Activated CD8-positive, alpha-beta memory T cell treated with anti-CD3 and anti-CD28 coated beads, Interleukin-2, amount 10 ng/mL, durations not matched to agents 7 days and 5 days (primary cell): ENCODE measurements at places on chromosomes 5 and 9.

GRCh38 chr5:142479150-142479549 lies 154.3 kb upstream of the SPRY4 start:
- DNase-seq, result no peak

GRCh38 chr5:54309691-54310432 lies 511 bp downstream of the ARL15 start:
- peak; percentile 57 for DNase-seq

GRCh38 chr5:80034559-80034958 lies 589 bp upstream of the THBS4 start:
- no peak for DNase-seq

GRCh38 chr5:151071021-151071420 lies 9.8 kb downstream of the TNIP1 start:
- DNase-seq, result no peak

GRCh38 chr5:79562351-79563246 lies 48.7 kb upstream of the HOMER1 start:
- no peak for DNase-seq

GRCh38 chr5:138336952-138337684 lies 948 bp upstream of the FAM53C start:
- DNase-seq, result peak; percentile 88

DNA sequence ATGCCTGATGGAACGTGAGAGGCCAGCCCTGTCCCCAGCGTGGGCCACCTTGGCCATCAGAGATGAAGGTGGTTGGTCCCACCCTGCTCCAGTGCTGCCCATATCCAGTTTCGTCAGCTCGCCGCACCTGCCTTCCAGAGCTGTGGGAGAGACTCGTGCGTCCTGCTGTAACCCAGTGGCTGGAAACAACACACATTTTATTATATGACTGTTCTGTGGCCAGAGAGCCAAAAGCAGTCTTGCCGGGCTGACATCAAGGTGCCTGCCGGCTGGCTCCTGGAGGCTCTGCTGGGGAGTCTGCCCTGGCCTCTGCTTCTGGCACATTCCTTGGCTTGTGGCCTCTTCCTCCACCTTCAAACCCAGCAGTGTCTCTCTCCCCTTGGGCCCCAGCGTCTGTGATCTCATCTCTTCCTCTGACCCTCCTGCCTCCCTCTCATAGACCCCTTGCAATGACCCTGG lies 94.7 kb downstream of the RXRA start:
- no peak for DNase-seq

GRCh38 chr9:98977246-98977714 lies 33.6 kb downstream of the COL15A1 start:
- no peak for DNase-seq

- no peak for DNase-seq
Measured at GRCh38 chr9:119802621-119803020, 433.4 kb upstream of the BRINP1 start.

GRCh38 chr5:169336242-169336641 lies 35.3 kb upstream of the SLIT3 start:
- DNase-seq, result no peak

DNA sequence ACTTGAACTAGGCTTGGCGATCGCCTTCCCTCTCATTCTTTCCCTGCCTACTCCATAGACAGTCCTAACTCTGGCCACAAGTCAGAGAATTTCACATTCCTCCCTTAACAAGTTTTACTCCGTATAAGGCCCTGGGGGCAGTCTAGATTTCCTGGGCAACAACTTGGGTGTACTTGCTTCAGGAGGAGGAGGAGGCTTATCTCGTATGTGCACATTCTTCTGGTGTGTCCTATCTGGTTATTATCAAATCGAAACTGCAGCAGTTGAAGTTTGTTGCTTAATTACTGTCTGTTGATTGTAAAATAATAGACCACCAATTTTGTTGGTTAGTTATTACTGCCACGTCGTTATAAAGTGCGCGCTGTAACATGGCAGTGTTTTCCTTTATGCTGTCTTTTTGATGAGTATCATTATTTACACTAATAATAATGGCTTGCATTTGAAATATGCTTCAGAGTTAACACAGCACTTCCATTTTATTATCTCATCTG lies 42.0 kb downstream of the PIP5K1B start:
- DNase-seq, result no peak

DNA sequence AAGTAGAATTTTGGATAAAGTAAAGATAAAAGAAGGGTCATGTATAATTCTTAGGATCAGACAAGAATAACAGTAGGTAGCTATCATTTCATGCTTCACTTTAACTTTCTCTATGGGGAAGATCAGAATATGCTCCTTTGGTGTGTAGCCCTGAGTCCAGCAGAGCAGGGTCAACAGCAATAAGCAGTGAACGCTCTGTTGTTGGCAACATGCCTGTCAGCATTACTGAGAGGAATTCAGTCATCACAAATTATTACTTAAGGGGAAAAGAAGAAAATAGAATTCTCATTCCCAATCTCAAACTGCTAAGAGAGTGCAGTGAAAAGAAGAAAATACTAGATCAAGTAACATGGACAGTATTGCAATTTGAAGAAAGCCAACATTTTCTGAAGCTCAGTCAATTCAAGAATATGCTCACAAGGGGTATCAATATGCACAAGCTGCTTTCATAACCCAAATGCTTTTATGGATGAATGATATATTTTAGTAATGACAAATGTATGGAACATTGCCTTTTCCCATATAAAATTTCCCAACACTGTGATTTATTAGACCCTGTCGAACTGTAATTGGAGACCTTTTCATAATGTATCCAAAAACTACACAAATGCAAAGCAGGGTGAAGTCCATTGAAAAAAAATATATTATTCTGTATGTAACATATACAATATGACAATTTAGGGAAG lies 1359.4 kb downstream of the EFNA5 start:
- DNase-seq, result no peak

GRCh38 chr5:87951661-87952060 lies 317.0 kb downstream of the TMEM161B start:
- no peak for DNase-seq

- DNase-seq, result no peak
Measured at GRCh38 chr5:43245724-43246385, 53.8 kb downstream of the NIM1K start.

DNA sequence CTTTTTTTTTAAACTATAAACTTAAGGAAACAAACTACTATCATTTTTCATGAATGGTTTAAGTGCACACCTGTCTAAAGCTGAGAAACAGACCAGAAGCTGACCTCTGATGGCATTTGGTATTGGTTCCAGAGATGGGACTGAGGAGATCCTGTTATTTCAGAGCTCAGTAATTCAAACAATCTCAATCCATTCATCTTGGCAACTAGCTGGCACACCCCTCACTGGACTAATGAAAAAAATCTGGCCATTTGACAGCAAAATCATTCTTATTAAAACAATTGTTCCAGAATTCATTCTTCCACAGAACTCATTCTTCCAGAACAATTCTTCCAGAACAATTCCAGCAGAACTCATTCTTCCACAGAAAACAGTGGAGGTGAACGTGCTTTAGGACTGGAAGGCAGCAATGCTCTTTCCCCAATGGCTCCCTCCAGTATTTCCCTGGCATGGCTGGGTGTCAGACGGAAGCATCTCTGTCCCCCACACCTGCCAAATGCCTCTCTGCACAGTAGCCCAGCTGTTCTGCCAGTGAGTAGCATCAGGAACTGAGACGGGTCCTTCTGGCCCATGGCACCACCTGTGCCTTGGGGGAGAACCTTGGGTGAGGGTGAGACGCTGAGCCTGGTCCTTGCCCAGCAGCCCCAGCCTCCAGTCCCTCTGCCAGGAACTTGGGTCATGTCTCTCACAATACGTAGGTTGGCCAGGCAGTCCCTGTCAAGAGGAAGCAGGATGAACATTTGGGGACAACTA lies 87.5 kb upstream of the EQTN start:
- no peak for DNase-seq

- no peak for DNase-seq
Measured at GRCh38 chr9:129557192-129558036, 63.5 kb downstream of the C9orf50 start.

GRCh38 chr5:52791366-52791765 lies 3.6 kb downstream of the ITGA1 start:
- DNase-seq, result no peak

GRCh38 chr9:96651626-96652025 lies 3.5 kb downstream of the PRXL2C start:
- no peak for DNase-seq

DNA sequence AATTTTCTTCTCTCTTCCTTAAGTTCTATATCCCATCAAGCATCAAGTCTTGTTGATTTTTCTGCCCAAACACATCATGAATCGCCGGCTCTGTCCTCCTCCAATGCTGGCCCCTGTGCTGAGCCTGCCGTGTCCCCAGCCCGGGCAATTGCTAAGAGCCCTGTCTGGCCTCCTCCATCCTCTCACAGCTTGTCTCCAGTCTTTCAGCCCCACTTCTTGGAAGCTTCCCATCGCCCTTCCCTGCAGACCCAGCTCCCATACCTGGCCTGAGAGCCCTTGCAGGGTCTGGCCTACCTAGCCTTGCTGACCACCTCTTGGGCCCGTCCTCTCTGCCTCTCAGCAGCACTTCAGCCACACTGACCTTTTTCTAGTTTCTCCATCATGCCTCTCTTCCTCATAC lies 61.9 kb downstream of the COL15A1 start:
- DNase-seq, result no peak

- DNase-seq, result peak; percentile 31
Measured at GRCh38 chr5:10604975-10605374, 41.1 kb downstream of the ANKRD33B start.

GRCh38 chr5:64978546-64978945 lies 209.8 kb downstream of the CWC27 start:
- DNase-seq, result no peak

GRCh38 chr9:2192356-2192979 lies 177.3 kb downstream of the SMARCA2 start:
- DNase-seq, result no peak

DNA sequence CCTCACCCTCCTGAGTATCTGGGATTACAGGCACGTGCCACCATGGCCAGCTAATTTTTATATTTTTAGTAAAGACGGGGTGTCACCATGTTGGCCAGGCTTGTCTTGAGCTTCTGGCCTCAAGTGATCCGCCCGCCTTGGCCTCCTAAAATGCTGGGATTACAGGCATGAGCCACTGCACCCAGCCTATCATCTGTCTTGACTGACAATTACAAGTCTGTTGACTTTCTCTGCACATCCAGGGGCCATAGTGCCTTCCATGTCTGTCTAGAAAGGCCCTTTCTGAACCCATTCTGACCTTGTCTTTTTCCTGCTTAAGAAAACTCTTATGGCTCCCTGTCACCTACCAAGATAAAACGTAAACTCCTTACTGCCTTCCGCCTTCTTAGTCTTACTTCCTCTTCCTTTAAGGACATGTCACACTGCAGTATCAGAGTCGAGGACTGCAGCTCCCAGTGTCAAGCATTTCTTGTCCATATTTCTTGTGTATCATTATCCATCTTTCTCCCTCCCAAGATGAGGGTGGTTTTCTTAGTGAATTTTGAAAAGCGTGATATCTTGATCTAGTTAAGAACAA lies 49.9 kb upstream of the SHB start:
- DNase-seq, result peak; percentile 7

- no peak for DNase-seq
Measured at GRCh38 chr5:150538007-150538917, 30.3 kb downstream of the NDST1 start.

DNA sequence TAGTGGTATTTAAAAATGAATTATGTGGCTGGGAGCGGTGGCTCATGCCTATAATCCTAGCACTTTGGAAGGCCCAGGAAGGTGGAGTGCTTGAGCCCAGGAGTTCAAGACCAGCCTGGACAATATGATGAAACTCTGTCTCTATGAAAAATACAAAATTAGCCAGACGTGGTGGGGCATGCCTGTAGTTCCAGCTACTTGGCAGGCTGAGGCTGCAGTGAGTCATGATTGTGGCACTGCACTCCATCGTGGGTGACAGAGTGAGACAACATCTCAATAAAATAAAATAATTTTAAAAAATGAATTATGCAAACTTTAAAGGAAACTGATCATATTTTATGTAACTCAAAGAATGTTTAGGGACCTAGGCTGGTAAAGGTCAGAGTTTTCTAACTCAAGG lies 310.8 kb upstream of the DMRT1 start:
- no peak for DNase-seq

GRCh38 chr5:72378639-72379289 lies 58.6 kb downstream of the PTCD2 start:
- DNase-seq, result no peak

GRCh38 chr9:121640076-121640475 lies 11.4 kb upstream of the DAB2IP start:
- DNase-seq, result peak; percentile 49

DNA sequence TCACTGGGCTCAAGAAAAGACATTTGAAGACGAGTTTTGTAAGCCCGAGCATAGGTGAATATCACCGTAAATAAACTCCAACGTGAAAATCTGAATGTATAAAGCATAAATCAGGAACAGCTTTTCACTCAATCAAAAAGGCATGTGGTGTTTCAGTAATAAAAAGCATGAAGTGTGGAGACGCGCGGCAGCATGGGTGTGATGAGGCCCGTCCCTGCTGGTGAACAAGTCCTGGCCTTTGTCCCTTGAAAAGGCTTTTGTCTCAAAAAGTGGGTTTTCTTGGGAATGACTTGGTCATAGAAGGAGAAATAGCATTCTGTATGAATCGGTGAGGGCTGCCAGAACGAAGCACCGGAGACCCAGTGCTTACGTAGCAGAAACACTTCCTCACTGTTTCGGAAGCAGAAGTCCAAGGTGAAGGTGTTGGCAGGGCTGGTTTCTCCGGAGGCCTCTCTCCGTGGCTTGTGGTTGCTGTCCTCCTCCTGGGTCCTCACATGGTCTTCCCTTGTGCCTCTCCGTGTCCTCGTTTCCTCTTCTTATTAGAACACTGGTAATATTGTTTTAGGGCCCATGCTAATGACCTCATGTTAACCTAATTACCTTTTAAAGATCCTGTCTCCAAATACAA lies 24.9 kb downstream of the ROPN1L start:
- DNase-seq, result no peak

GRCh38 chr9:18739641-18740318 lies 265.8 kb downstream of the ADAMTSL1 start:
- DNase-seq, result no peak

DNA sequence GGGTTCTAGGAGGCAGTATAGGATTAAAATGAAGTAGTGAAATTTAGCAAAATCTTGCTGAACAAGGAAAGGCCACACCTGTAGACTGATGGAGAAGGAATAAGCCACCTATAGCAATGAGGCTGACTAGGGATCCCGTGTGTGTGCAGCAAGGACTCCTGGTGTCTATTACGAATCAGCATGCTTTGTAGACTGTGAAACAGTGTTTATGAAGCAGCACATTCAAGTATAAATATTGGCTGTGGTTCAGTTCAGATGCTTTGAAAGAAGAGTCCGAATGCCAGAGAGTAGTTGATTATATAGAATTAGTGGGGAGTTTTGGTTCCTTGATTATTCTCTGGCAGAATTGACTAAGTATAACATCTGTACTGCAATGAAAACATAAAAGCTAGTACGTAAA lies 41.8 kb downstream of the CAST start:
- no peak for DNase-seq

GRCh38 chr9:98892288-98892687 lies 51.4 kb upstream of the COL15A1 start:
- DNase-seq, result no peak

GRCh38 chr5:180215783-180216630 lies 7.0 kb upstream of the RASGEF1C start:
- DNase-seq, result no peak
